EH (cell line): ENCODE measurements at places on chromosomes 5 and 9.

GRCh38 chr5:53416144-53416738 is 64.2 kb upstream of the FST start:
- DNase-seq, result peak; percentile 28

DNA sequence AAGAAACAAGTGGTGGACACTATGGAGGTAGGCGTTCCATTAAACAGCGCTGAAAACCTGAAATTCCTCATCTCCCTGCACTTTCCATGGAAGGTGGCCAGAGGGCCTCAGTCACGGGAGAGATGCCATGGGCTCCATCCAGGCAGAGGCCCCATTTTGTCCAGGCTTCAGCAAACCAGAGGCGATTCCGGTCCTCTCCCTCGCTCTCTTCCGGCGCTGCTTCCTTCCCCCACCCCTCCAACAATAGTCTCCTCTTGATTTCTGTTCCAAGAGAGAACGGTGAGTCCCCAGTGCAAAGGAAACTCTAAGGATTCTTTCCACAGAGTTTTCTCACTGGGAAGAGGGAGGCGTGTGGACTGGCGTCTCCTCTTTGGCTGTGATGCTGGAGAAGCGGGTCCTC is 7.5 kb downstream of the ZNF366 start:
- no peak for DNase-seq

DNA sequence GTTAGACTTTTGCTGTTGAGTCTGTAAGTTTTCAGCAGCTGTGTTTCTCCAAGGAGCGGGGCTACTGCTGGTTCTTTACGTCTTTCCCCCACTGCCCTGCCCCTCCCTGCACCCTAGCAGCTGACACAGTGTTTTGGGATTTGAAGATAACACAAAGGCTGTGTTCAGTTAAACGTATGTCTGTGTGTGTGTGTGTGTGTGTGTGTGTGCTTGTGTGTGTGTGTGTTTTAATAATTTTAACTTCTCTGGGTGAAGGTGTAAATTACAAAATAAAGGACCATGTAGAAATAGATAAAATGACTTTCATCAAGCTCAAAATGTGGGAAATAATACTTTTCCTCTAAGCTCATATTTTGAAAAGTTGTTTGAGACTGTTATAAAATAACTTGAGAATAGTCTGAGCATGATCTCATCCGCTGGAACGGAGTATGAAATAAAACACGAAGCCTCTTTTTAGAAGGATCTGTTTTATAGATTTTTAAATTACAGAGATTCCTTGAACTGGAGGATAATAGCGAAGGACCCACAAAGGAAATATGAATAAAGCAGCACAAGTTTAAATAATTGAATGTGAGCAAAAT is 10.9 kb downstream of the ABL1 start:
- DNase-seq, result peak; percentile 86

GRCh38 chr9:105881021-105881420 is 186.7 kb downstream of the TMEM38B start:
- no peak for DNase-seq

- DNase-seq, result no peak
Observed at GRCh38 chr5:133534566-133534965, 77.8 kb downstream of the FSTL4 start.

- no peak for DNase-seq
Observed at GRCh38 chr5:133370904-133371303, 241.4 kb downstream of the FSTL4 start.

DNA sequence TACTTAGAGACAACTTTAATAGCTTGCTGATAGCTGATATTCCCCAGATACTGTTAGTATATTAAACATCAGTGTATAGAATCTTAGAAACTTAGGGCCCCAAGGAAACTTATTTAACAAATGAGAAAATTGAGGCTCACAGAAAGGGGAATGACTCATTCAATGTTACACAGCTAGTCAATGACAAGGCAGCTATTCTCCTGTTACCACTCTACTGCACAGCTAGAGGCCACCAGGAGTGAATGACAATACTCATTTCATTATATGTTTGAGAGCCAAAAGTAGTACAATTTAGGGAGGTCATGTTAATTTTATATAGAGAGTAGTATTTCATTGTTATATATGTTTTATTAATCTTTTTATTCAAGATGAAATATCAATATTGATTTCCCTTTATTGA is 33.2 kb upstream of the PCDHB1 start:
- no peak for DNase-seq

DNA sequence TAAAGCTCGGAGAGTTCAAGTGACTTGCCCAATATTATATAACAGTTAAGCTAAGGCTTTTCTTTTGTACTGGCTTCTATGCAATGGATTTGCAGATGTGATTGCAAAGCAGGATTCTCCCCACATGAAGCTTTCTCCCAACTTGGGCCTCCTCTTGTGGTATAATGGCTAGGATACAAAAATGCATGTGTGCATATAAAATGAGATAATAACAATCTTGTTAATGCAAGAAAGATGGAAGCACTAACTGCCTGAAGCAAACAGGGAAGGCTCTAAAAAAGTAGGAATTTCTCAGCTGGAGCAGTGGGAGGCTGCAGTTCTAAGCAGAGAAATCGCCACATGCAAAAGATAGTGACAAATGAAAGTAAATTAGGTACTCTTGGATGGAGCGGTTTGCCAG is 444.2 kb upstream of the RIOK2 start:
- DNase-seq, result peak; percentile 37

- no peak for DNase-seq
Observed at GRCh38 chr5:132377738-132378137, 8.2 kb downstream of the SLC22A5 start.

GRCh38 chr5:154713615-154714125 is 41.5 kb upstream of the LARP1 start:
- peak; percentile 39 for DNase-seq

GRCh38 chr9:24382566-24382965 is 163.1 kb downstream of the IZUMO3 start:
- DNase-seq, result no peak

GRCh38 chr9:128072144-128073021 is 4.4 kb downstream of the SLC25A25 start:
- peak; percentile 95 for DNase-seq

DNA sequence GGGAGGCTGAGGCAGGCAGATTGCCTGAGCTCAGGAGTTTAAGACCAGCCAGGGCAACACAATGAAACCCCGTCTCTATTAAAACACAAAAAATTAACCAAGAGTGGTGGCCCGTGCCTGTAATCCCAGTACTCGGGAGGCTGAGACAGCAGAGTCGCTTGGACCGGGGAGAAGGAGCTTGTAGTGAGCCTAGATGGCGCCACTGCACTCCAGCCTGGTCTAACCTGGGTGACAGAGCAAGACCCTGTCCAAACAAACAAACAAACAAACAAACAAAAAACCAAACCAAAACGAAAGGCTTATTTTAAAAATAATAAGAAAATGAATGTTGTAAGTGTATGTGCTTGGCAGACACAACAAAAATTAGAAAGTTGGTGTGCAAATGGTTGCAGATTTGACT is 536.3 kb upstream of the PTPRD start:
- no peak for DNase-seq

- DNase-seq, result no peak
Observed at GRCh38 chr5:106610041-106610440, 1060.7 kb downstream of the EFNA5 start.

GRCh38 chr9:127506117-127506813 is 55.0 kb downstream of the LRSAM1 start:
- DNase-seq, result no peak

GRCh38 chr9:132832171-132832881 is 45.8 kb downstream of the AK8 start:
- no peak for DNase-seq

DNA sequence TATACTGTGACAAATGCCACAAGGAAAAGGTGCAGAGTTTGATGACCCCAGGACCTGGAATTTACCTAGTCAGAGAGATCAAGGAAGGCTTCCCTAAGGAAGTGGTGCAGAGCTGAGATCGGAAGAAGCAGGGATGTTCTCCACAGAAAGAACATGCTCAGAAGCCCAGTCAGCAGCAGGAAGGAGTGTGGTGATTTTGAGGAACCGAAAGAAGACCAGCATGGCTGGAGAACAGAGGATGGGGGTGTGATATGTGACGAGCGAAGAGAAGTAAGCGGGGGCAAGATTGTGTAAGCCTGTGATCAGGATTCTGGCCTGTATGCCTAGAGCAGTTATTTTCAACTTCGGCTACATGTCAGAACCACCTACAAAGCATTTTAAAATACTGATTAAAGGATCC is 18.7 kb upstream of the PIK3R1 start:
- DNase-seq, result no peak

GRCh38 chr5:38622723-38623129 is 66.3 kb upstream of the LIFR start:
- DNase-seq, result no peak

DNA sequence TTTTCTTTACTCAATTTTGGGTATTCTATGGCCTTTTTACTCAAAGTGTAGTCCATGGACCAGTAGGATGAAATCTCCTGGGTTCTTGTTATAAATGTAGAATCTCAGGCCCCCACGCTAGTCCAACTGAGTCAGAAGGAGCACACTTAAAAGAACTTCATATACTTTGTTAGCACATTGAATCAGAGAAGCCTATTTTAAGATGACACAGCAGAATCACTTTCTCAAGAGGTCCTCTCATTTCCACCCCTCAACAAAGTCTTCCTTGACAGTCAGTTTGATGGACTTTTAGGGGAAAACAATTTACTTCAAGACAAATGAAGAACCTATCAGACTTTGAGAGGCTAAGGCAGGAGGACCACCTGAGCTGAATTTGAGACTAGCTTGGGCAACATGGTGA is 37.7 kb upstream of the FGF10 start:
- no peak for DNase-seq

GRCh38 chr5:151270599-151270998 is 17.6 kb downstream of the GM2A start:
- peak; percentile 70 for DNase-seq

DNA sequence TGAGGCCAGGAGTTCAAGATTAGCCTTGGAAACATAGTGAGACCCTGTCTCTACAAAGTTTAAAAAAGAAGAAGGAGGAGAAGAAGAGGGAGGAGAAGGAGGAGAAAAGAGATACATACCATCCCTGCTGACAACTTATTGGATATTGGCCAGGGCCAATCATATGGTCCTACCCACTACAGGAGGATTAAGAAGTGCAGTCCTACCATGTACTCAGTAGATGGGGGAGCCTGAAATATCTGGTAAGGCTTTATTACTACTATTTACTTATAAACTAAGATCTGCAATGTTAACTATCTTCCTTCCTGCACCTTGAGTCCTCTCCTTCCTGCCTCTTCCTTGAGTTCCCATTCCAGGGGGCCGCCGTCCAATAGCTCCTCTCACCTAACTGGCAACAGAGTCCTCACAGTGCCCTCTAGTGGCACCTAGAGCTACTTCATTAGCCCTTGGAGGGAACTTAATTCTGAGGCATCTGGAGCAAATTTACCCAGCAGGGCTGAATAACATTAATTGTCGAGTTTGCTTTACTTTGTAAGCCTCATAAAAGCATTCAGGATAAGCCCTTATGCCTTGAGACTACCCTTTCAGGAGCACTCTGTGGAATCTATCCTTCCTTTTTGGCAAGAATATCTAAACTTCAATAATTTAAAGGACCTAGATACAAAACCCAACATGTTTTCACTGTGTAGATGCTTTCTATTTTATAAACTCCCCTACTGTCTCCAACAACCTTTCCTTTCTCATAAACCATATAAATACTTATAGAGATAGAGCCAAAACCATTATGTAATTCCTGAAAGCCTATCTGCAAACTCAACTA is 39.1 kb upstream of the RANBP6 start:
- DNase-seq, result peak; percentile 70

GRCh38 chr5:32476891-32477290 is 32.4 kb upstream of the ZFR start:
- no peak for DNase-seq

DNA sequence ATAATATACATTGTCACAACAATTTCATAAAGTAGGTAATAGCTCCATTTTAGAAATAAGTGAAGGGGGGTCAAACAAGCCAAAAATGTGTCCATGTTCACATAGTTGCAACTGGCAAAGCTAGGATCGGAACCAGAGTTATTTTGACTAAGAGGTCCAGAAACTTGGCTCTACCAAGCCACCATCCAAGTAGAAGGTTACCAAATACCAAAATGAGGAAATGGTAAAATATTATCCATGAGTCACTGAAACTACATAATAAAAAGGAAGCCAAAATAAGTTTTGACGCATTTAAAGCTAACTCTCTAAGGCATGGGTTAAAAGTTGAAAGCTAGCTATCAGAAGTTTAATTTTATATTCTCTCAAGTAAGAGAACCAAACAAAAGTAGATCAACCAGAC is 886.9 kb upstream of the DMAC1 start:
- no peak for DNase-seq

DNA sequence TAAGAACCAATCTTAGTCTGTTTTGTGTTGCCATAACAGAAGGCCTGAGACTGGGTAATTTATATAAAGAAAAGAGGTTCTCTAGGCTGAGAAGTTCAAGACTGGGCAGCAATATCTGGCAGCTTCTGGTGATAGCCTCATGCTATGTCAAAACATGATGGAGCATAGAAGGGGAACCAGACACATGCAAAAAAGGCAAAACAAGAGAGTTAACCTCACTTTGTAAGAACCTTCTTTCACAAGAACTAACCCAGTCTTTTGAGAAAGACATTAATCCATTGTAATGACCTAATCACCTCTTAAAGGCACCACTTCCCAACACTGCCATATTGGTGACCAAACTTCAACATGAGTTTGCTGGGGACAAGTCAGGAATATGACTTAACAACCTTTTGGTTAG is 37.3 kb downstream of the FSD1L start:
- no peak for DNase-seq

DNA sequence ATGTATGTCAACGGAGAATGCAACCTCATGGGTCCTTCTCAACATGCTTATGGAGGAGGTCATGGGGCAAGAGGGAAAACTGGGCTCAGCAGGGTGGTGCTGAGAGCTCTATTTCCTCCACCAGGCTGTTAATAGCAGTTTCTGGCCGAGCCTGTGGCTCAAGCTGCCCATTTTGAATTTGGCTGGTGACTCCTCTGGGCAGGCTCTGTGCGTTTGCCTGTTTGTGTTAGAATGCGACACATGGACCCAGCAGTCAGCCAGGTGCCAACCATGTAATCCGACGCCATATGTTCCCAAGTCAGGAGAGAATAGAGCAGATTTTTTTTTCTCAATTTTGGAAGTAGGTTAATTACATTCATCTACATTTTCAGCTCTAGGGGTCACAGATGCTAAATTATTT is 387.7 kb upstream of the CLINT1 start:
- no peak for DNase-seq

DNA sequence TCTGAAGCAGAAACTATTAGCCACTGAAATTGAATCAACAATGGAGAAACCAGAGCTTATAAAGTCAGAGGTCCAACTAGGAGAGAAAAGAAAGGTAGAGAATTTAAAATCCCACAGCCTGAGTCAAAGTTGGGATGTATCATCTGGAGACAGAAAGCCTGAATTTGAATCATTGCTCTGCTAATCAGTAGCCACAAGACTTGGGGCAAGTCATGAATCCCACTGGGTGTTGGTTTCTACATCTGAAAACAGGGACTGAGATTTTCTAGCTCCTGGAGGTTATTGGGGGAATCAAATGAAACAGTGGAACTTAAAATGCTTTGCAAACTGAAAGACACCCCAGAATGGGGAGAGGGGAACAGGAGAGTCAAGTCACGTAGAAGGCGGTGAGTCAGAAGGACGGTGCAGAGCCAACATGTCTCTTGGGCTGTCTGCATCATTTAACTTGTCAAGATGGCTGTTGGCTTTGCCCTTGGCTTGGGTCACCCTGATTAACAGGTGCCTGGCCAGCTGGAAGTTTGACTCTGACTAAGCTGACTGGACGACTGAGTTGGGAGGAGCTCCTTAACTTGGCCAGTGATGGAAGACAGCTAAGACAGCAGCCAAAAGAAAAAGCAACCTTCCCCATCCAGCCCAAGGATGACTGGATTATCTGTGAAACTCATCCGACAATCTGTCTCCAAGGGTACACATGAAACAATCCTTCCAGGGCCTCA is 60.6 kb upstream of the ADRA1B start:
- DNase-seq, result no peak

- peak; percentile 16 for DNase-seq
Observed at GRCh38 chr9:123998970-123999621, 12.5 kb upstream of the LHX2 start.
